NCI-H1417 (cell line): ENCODE measurements at places on chromosomes 13 and 19.
A peak's percentile ranks its signal among the peaks of the same experiment; 100 is the strongest.

DNA sequence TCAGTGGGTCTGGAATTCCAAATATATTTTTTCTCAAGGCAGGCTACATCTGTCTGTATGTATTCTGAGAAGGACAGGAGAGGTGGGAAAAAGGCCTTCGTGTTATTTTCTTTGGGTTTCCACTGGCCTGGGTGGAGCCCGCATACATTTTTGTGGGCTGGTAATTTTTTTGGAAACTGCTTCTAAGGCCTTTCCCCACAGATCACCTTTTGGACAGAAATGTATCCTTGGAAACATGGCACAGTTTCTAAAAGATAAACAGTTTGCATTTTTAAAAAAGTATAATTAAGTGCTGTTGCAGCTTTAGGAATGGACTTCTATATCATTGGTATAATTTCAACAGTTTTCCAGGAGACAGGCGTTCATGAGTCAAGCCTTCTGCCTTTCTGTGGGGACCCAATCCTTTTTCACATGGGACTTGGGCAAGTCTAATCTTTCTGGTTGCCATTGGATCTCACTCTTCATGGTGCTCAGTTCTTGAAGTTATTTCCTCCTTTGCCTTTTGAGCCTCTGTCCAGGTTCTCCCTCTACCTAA, 8.9 kb downstream of the RFX2 start:
- no peak for DNase-seq

- no peak for DNase-seq
Observed at GRCh38 chr19:51824281-51825005, 29.5 kb downstream of the FPR3 start.

- DNase-seq = peak; percentile 78
Observed at GRCh38 chr19:1251330-1252220, 3.2 kb downstream of the MIDN start.

- no peak for DNase-seq
Observed at GRCh38 chr19:8988204-8988603, 22.0 kb downstream of the MUC16 start.

DNA sequence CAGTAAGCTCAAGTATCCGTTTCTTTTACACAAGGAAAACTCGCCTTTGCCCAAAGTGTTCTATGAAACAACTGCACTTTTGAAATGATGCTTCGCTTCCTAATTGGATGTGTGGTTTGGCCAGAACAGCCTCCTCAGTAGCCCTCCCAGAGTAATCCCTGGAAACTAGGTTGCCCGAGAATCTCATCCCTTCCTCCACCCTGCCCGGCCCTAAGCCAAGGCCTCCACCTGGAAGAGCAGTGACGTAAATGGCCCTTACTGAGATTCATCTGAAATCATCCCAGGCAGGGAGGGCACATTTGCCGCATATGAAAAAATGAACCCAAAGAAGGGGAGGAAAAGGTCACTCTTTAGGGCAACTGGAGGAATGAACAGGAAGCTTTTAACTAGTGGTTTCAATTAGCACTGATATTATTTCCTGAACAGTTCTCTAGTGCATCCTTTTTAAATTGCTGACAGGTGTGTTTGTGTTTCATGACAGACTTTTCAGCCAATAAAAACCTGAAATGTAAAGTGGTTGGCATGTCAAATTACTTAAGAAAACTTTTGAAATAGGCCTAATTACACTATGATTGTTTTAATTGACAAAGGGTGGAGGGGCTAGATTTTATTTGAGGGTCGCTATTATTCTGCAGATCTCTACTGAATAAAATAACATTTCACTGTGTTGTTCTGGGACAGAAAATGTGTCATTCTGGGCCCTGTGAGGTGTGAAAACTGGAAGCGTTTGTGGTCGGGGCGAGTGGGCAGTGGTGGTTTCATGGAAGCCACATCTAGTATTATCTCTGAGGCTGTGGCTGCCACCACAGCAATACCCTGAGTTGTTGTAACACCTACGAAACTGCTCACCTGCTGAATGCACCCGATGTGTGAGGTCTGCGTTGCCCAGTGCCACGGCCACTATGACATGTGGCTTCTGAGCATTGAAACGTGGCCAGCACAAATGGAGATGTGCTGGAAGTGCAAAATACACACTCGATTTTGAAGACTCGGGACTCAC, 112.1 kb downstream of the ZIC5 start:
- DNase-seq = peak; percentile 52
